ENCODE measurements at places on chromosomes 13 and 19.

DNA sequence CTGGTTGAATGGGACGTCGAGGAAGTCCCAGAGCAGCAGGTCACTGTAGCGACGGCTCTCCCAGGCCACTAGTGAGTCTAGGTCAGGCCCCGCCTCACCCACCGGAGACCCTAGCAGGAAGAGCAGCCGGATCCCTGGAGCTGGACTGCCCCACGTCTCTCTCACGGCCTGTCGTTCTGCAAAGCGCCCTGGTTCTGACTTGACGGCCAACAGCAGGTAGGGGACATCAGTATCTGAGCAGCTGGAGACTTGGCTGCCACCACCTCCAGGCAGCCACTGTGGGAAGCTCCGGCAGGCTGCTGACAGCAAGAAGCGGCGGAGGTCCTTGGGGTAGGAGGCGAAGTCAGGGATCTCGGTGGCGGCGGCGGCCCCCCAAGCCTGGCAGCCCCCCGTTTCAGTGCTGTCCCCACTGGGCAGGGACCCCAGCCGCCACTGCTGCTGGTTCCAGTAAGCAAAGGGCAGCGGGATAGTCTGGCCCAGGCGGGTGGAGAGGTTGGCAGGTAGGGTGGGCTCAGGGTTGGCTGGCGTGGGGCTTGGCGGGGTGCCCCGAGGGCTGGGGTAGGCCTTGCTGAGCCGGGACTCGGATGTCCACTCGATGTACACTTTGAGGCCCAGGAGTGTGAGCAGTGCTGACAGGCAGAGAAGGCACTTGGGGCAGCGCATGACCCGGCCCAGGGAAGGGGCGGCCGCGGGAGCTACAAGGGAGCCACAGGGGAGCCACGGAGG, 895 bp downstream of the B3GNT8 start:
- DNase-seq: no peak

DNA sequence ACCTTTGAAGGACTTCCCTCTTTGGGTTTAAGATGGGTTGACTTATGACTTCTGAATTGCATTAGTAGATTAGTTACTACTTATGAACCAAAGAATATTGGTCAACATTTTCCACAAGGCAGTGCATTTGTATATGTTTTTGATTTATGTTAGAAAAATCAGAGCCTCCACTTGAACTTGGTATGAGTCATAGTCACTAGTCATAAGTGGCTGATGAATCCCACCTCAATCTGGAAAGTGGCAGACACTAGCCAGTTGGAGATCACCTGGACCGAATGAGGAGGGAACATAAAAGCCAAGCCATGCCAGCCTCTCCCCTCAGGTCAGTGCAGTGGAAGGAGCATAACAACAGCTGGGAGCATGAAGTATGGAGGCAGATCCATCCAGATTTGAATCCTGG, 39.3 kb upstream of the SPART start:
- no peak for DNase-seq

DNA sequence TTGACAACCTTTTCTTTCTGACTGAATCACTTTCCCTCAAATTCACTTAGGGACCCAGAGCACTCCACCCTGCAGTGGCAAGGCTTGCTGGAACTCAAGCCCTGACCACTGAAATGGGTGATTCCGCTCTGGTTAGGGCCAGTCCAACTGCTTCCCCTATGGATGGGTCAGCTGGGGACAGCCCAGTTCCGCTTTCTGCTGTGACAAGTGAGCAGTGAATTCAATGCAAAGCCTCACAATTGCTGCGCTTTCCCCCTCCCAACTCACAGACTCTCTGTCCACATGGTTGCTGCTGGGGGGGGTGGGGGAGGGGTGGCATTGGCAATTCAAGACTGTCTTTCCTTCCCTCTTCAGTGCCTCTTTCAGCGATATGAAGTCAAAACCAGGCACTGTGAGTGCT, 18.7 kb downstream of the CD70 start:
- peak; percentile 16 for DNase-seq

DNA sequence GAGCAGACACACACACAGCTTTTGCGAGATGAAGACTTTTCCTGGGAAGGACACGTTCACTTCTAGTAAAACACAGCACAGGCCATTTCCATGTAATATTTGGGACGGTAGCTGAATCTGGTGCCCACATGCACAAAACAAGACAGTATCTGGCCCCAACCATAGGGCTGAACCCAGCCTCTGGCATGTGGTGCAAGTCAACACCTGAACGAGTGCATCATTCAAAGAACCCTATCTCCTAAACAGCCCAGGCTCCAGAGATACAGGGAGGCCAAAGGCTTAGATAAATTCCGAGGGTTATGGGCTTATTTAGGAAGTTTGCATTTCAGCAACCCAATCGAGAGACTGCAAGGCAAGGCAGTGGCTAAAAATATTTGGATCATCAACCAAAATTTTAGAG, 2.7 kb upstream of the TFDP1 start:
- no peak for DNase-seq

DNA sequence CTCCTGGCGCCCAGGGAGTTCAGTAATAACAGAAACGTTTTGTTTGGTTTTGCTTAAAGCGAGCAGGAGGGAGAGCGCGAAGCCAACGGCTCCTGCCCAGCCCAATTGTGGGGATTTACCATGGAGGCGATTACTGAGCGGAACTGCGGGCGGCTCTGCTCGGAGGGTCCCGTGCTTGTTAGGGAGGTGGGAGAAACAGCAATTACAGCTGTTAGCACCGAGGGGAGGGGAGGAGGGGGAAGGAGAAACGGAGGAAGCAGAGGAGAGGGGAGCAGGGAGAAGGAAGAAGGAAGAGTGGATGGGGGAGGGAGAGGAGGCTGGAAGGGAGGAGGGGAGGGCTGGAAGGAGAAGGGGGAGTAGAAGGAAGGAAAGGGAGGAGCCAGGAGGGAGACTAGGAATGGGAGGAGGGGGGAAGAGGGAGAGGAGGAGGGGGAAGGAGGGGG, 7.7 kb upstream of the ONECUT3 start:
- no peak for DNase-seq

- no peak for DNase-seq
These were observed 158.1 kb downstream of the ZIC5 start for GRCh38 chr13:99813336-99814095.

DNA sequence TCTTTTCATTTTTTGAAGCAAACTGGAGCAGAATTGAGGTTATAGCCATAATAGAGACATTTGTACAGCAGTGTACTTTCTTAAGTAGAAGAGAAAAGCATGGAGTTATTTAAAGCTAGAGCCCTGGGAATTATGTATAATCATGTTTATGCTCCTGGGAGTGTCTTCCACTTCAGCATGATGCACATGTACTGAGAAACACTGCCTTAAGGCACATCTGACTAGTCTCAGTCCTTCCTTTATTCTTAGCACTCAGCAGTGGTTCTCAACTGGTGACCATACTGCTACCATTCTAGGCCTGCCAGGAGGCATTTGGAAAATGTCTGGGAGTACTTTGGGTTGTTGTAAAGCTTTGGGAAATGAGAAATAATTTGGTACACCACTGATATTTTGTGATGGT, 45.8 kb downstream of the VWA8 start:
- no peak for DNase-seq

DNA sequence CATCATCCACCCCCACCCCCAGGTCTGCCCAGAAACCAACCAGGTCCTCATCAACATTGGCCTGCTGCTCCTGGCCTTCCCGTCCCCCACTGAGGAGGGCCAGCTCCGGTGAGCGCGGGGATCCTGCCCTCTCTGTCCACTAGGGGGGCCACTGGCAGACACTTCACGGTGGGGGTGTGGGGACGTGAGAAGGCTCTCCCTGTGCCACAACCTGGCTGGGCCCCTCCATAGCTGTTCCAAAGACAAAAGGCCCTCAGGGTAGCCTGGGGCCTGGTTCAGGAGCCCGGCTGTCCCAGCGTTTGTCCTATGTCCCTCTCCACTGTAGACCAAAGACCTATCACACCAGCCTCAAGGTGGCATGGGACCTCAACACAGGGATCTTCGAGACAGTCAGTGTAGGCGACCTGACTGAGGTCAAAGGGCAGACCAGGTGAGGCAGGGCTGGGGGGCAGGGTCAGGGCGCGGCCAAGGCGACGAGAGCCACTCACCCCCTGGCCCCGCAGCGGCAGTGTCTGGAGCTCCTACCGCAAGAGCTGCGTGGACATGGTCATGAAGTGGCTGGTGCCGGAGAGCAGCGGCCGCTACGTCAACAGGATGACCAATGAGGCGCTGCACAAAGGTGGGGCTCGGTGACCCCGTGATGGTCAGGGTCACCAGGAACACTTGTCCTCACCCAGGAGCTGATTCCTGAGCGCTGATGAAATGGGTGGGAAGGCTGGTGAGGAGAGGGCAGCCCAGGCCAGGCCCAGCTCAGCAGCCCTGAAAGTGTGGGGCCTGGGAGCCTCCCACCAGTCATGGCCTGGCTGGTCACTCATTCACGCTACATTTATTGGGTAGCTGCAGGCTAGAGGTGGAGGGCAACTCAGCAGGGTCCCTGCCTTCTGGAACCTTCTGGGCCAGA, 7.9 kb downstream of the DCAF15 start:
- no peak for DNase-seq

- DNase-seq: peak; percentile 91
These were observed 24.1 kb upstream of the ASPDH start for GRCh38 chr19:50537769-50538230.

- DNase-seq: no peak
These were observed 759.9 kb downstream of the GPC5 start for GRCh38 chr13:92158346-92158745.

- no peak for DNase-seq
These were observed 775.7 kb upstream of the SPRY2 start for GRCh38 chr13:81116461-81117282.

- no peak for DNase-seq
These were observed 18.4 kb upstream of the MYCBP2 start for GRCh38 chr13:77345150-77345780.

DNA sequence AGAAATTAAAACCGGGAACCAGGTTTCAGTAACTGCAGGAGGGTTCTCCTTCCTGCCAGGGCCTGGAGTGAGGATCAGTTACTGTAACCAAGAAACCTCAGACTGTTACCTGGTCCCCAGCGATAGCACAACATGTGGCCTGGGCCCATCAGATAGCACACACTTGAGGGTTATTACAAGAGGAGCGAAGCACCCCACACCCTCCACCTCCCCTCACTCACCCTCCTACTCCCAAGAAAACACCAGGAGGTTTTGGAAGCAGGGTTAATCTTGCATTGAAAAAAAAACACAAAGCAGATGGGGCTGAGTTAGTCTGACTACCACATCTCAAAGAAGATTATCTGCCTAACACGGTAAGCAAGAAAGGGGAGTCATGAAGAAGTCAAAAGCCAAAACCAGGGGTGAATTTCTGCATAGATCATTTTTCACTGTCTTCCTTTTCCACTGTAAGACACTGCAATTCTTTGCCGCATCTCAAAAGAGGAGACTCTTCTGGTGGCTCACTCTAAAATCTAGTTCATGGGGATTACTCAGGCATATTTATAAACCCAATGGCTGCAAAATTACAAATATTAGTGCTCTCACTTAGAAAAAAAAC, 75.9 kb upstream of the DOCK9 start:
- DNase-seq: no peak

DNA sequence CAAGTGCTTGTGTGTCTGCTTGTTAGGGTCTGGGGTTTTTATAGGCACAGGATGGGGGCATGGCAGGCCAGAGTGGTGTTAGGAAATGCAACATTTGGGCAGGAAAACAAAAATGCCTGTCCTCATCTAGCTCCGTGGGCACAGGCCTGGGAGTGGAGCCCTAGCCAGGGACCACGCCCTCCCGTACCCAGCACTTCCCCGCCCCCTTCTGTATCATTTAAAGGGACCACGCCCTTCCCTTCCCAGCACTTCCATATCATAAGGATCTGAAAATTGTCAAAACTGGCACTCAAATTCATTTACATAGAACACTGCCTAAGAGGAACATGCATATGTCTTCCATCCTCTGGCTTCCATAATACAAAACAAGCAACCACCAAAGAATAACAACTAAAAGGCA, 185.8 kb downstream of the B3GLCT start:
- DNase-seq: no peak

GRCh38 chr13:93244918-93245280, 18.3 kb downstream of the GPC6 start:
- DNase-seq: no peak

GRCh38 chr19:53659292-53659691, 27.5 kb downstream of the DPRX start:
- DNase-seq: peak; percentile 53

- DNase-seq: no peak
These were observed 72.4 kb upstream of the EDNRB start for GRCh38 chr13:77991003-77991402.

GRCh38 chr19:54201172-54201701, 579 bp downstream of the RPS9 start:
- DNase-seq: no peak

- no peak for DNase-seq
These were observed 5.3 kb upstream of the UQCR11 start for GRCh38 chr19:1610579-1610978.

DNA sequence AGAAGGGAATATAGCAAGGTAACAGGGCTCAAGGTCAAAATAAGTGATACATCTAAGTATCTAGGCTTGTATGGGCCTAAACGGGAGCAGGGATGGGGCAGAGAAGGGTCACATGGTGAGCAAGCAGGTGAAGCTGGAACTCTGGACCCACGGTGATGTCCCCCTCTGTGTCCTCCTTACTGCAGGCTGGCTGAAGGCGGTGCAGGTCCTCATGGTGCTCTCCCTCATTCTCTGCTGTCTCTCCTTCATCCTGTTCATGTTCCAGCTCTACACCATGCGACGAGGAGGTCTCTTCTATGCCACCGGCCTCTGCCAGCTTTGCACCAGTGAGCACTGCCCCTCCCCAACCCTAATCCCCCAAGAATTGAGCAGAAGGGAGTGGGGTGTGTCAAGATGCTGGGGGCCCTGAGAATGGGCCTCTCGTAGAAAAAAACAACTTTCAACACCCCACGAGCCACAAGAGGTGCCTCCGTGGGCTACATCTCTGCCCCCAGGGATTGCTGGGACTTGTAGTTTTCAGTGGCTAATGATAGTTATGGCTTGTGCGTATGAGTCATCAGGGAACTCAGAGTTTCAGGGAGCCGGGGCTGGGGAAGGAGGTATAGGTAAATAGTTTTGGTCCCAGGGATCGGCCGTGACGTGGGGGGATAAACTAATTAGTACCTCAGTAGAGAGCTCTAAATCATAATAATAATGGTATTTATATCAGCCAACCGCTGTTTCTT, 4.0 kb downstream of the EMP3 start:
- no peak for DNase-seq

GRCh38 chr13:50323440-50324065, 308.3 kb downstream of the KCNRG start:
- DNase-seq: no peak

DNA sequence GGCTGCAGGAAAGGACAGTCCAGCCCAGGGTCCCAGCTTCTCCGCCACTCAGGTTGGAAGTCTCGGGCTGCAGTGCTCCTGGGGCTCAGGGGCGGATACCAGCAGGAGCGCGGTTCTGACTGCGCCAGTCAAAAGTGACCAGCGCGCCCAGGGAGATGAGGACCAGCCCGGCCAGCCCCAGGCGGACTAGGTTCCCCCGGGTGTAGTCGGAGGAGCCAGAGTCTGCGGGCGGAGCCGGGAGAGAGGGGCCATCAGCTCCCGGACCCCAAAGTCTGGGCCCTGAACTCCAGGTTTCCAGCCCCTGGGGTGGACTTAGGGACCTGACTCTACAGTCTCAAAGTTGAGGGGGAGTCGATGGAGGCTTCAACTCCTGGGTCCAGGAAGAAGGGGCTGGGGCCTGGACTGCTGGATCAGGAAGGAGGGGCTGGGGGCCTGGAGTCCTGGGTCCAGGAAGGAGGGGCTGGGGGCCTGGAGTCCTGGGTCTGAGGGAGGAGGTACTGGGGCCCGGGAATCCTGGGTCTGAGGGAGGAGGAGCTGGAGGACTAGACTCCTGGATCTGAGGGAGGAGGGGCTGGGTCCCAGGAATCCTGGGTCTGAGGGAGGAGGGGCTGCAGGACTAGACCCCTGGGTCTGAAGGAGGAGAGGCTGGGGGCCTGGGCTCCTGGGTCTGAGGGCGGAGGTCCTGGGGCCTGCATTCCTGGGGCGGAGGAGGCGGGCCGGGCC, 5.3 kb downstream of the OSCAR start:
- no peak for DNase-seq
